ENCODE measurements at places on chromosomes 4 and X.

DNA sequence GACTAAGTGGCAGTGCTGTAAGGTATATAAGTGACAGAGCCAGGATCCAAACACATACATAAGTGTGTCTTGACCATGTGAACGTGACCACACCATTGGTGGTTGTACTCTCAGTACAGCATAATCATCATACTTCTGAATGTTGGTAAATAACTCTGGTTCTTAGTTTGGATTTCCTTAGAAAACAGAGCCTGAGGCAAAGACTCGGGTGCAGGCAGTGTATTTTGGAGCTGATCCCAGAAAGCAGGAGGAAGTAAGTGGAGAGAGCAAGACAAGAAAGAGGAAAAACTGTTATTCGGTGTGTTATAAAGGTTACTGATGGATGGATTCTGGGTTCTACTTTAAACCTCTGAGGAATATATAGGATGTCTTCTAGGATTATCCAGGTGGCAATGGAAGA, 127.9 kb downstream of the SLC39A8 start:
- DNase-seq = peak; percentile 50

GRCh38 chr4:17030543-17030942, 132.1 kb upstream of the LDB2 start:
- peak; percentile 92 for DNase-seq

- no peak for DNase-seq
These were observed 18.2 kb downstream of the UBE2D3 start for GRCh38 chr4:102809190-102809589.

DNA sequence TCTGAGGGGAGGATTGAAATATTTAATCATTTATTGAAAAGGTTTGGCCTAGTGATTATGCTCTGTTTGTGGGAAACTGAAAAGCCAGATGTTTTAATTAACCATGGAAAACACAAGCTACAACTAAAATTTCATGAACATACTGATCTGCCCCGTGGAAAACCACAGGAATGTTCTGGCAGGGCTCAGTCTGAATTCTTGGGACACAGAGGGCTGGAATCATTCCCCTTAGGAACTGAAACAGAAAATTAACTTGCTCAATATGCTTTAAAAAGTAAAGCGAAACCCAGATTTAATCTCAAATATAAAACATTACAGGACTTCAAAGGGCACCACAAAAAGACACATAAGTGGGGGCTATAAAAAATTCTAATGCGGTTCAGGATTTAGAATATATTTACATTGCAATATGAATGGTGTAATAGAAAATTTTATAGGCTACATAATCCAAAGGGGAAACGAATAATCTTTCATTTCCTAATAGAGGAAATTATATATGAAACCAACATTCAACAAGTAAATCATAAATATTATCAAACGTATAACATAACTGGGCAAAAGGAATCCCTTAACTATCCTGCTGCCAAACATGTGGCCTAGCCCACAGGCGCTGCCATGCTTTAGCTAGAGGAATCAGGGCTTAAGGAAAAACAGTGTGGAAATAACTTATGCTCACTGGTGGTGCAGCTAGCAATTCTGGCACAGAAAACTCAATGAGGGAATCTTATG, 70.9 kb downstream of the APBB2 start:
- DNase-seq = peak; percentile 55

DNA sequence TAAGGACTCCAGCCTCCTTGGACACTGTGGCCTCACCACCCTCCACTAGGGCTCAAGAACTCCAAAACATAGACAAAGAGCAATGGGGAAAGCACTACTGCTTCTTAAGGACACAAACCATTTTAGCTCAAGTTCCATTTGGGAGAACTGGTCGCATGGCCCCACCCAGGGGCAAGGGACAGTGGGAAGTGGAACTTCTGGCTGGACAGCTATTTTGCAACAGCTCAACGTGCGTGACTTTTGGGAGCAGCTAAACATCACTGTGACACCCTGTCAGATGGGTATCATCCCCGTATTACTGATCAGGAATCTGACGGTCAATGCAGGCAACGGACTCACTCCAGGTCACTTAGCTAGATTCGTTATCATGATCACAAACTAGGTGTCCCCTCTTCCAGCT, 9.0 kb upstream of the GLOD5 start:
- DNase-seq = no peak

GRCh38 chr4:168831585-168831918, 178.5 kb downstream of the CBR4 start:
- DNase-seq = no peak

DNA sequence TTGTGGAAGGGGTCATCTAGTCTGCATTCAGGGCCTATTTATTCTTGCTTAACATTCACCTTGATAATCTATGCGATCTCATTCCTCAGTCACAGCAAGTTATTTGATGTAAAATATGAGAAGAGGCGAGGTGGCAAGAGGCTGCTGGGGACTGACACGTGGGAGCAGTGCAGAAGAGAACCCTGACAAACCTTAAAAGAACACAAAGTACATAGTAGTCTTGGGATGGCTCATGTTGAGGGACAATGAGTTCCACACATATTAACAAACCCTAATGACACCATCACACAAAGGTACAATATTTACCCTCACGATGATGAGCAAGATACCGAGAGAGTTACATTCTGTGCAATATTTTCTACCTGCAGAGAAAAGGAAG, 57.5 kb downstream of the MAML3 start:
- DNase-seq = no peak

DNA sequence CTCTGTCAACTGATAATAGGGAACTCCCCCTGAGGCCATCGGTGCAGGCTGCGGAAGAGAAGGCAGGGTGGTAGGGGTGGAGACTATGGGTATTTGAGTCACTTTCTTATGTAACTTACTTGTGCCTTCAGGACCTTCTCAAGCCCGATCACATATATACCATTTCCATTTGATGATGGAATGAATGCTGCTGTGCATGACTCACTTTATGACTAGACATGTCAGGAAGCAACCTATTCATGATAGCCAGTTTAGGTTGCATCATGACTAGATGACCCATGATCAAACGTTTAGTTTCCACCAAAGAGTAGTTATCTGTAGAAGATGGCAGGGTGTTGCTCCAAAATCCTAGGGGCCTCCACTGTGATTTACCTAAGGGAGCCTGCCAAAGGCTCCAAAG, 435.5 kb downstream of the DTHD1 start:
- DNase-seq = peak; percentile 84

DNA sequence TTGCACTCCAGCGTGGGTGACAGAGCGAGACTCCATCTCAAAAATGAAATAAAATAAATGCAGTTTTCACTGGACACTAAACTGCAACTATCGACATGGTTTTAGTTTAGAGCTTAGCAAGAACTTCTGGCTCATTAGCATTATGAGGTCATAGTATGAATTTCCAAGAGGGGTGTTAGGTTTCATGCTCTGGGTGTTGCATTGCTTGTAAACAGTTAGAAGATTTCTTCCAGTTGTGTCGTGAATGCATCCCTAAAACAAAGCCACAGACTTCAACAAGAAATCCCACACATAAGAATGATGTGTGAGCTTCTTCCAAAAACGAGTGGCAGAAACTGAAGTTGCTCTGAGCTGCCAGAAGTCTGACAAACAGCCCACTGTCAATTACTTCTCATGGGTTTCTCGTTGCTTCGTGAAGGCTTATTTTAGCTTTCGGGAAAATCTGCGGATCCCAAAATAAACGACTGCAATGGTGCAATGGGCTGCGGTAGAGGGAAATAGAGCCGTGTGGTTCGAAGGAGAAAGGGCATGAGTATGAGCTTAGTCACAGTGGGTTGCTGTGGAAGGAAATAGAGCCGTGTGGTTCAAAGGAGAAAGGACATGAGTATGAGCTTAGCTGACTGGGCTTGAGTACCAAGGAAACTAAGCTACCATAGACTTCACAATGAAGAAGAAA, 354.9 kb downstream of the DHRSX start:
- DNase-seq = no peak

- DNase-seq = peak; percentile 8
These were observed 53.6 kb downstream of the BLTP1 start for GRCh38 chr4:122205687-122206086.

DNA sequence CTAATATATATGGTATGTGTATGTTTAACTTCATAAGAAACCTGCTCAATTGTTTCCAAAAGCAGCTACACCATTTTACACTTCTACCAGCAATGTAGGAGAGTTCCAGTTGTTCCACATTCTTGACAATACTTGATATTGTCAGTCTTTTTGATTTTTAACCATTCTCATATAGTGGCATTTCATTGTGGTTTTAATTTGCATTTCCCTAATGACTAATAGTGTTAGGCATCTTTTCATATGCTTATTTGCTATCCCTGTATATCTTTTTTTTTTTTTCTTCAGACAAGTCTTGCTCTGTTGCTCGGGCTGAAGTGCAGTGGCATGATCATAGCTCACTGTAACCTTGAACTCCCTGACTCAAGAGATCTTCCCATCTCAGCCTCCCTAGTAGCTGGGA, 58.2 kb upstream of the TRIM2 start:
- peak; percentile 66 for DNase-seq

- DNase-seq = peak; percentile 76
These were observed 11.3 kb upstream of the PHKA2 start for GRCh38 chrX:18995221-18995620.

DNA sequence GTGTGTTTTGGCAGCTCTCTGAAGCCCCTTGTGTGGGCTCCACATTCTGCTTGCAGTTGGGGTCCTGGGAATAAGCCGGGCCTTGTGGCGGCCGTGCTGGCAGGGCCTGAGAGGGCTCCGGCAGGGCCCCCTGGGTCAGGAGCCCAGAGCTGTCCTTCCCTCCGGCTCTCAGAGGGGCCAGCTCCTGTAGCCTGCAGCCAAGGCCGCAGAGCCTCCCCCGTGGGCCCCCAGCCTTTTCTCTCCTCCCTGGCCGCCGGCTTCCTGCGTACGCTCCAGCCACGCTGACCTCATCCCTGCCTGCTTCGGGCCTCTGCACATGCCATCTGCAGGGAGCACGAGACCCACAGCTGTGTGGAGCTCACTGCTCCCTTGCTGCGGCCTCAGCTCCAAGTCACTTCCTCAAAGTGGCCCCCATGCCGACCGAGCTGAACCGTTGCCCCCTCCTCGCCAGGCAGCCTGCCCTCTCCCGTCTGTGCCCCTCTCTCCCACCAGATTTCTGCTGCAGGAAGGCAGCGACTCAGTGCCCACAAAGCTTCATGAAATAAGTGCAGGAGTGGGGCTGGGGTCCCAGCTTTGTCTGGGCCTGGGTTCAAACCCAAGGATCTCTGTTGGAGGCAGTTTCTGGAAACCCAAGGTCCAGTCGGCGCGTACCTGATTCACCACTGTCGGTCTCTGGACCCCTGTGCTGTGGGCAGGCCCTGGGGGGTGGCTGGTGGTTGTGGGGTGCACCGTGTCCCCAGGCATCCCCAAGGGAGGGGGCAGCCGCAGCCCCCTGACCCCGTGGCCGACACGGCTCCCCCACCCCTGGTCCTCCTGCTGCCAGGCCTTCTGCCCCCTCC, 57.1 kb upstream of the NKX1-1 start:
- DNase-seq = no peak

DNA sequence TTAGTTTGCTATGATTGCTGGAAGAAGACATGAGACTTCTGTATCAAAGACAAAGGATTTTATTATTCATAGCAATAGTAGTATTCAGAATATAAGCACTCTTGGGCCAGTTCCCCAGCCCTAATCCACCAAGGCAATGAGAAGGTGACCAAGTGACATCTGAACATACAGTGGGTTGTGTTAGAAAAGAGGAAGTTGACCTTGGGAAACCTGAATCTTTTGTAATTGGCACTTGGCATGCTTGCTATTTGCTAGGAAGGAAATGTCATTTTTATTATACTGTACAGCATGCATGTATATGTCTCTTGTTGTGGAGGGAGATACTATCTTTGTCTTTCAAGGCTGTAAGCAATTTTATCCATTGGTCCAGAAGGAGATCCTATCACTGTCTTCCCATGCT, 216.1 kb upstream of the FAT1 start:
- no peak for DNase-seq

- DNase-seq = no peak
These were observed 370.0 kb downstream of the FBXW7 start for GRCh38 chr4:152165846-152166245.

GRCh38 chr4:128379860-128380259, 92.2 kb upstream of the PGRMC2 start:
- peak; percentile 50 for DNase-seq

GRCh38 chr4:76233967-76234678, 17.4 kb upstream of the FAM47E start:
- no peak for DNase-seq

- DNase-seq = peak; percentile 97
These were observed 76.1 kb downstream of the MANBA start for GRCh38 chr4:102684610-102685052.

DNA sequence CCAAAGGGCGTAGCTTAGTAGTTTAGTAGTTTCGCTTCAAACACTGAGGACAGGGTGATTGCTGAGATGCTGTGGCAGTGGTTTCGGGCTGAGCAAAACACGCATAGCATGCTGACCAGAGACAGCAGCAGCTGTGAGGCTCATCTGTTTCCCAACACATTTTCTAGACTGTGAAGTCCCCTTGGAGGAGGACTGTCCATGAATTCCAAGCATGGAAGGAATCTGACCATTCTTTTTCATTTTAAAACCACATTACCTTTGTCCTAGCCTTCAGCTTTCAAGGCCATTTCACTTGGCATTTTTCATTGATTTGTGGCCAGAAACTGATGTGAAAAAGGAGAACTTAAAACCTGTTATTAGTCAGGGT, 240.9 kb downstream of the PALLD start:
- no peak for DNase-seq

- DNase-seq = no peak
These were observed 354.4 kb upstream of the CLNK start for GRCh38 chr4:11038926-11039325.

DNA sequence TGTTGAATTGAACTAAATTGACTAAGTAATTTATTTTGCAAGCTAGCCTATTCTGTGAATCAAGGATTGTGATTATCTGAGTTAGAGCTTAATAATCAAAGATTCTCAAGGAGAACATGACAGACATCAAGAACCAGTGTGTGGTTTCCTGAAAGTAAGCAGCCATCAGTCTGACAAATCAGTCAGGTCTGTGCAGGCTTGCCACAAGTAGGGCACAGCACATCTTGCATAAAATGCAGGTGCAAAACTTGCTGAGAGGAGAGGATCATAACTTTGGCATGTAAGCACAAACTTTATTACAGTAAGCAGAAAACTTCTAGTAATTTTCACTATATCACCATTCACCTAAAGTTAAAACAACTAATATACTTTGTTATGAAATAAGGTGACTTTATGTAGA, 22.5 kb downstream of the FAM241A start:
- peak; percentile 91 for DNase-seq

- no peak for DNase-seq
These were observed 262.1 kb upstream of the CXXC4 start for GRCh38 chr4:104756837-104757236.

DNA sequence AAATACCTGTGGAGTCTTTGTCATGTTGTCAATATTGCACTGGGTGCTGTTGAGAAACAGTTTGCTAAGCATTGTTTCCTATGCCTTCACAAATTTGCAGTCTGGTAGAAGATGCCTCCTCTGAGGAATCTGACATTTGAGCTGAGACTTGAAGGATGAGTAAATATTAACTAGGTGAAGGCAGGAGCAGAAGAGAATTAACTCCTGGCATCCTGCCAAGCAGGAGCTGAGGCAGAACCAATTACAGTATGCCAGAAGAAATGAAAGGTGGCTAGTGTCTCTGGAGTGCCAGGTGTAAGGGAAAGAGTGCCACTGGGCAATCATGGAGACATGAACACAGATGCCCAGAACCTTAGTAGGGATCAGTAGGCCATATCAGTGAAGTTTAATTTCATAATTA, 1778.2 kb upstream of the PCDH10 start:
- peak; percentile 51 for DNase-seq
